ENCODE measurements at places on chromosomes 6 and 20.

DNA sequence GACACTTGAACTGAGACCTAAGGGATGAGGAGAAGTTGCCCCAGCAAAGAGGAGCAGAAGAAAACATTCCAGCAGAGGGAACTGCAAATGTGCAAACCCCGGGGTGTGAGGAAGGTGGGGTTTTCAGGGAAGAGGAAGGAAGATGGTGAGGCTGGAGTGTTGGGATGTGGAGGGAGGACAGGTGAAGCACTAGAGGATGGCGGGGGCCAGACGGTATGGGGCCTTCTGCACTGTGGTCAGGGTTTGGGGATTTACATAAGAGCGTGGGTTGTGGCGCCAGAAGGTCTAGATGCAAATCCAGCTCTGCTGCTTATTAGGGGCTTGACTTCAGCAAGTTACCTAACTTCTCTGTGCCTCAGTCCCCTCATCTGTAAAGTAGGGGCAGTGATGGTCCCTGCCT is 16.0 kb downstream of the DLGAP4 start:
- DNase-seq = no peak

DNA sequence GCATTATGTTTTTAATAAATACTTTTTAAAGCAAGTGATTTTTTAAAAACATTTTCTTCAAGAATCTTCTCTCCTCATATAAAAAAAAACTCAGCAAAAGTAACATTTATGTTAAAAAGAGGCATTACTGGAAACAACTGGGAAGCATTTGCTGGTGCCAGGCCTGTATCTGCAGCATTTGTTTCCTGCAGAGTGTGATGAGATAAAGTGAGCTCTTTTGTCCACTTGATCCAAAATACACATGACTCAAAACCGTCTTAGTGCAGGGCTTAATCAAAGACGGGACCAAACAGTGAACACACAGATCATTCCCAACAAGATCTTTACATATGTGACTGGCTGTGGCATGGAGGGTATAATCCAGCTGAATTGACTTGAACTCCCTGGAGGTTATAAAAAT is 28.3 kb upstream of the RIPPLY2 start:
- no peak for DNase-seq

DNA sequence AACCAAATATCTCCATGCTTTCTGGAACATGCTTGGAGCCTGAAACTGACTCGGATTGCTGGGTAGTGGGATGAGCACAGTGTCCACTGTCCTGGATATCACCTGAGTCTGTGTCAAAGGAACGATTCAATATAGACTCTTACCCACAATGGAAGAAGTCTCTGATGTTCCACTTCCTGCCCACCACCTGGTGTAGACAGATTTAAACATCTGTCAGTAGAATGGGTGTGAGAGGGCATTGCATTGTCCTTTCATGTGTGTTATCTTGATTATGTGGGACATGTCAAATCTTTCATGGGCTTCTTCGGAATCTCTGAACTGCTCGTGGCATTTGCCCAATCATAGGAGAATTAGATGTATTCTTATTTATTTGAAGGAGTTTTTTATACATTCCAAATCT is 20.8 kb downstream of the ULBP3 start:
- DNase-seq = no peak

DNA sequence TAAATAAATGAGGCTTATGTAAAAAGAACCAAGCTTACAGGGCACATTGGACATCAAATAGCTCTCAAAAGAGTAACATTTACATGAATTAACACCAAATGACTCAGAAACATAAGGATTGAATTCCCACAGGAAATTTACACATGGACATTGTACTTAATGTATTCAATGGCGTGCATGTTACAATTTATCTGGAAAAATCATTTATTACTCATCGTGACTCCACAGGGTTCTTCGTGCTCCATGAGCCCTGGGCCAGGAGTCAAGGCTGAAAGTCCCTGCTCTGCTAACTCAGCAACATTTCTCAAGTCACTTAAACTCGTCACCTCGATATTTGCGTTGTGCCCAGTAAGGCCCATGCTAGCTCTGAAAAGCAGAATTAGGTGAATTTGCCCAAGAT is 158.5 kb downstream of the PHACTR1 start:
- DNase-seq = no peak

DNA sequence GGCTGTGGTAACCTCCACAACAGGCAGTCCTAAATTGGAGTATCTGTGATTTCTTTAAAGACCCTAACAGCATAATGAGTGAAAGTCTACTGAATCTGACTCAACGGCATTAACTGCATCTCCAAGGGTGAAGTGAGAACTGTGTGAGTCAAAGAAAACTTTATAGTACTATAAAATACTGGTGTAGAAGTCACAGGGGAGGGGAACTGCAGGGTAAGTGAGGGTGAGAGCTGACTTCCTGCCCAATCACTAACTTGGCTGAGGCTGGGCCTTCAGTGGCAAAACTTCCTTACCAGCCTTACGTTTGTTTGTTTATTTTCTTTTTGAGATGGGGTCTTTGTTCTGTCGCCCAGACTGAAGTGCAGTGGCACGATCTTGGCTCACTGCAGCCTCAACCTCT is 109.8 kb downstream of the PTPRK start:
- DNase-seq = no peak

DNA sequence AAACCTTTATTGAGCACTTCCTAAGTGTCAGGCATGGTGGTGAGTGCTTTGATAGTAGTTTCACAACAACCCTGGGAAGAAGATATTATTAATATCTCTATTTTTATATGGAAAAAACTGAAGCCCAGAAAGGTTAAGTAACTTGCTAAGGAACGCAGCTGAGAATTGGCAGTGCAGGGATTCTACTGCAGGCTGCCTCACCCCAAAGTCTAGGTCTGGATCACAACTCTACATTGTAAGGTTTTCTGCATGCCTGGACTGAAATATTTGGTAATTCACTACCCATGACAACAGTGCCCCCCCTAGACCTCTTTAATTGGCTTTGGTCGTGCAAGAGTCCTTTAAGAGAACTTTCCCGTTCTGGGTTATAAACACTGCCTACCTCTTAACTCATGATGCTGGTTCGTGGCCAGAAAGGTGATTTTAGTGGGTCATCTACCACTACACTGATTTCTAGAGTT is 67.1 kb upstream of the KCNQ5 start:
- no peak for DNase-seq

DNA sequence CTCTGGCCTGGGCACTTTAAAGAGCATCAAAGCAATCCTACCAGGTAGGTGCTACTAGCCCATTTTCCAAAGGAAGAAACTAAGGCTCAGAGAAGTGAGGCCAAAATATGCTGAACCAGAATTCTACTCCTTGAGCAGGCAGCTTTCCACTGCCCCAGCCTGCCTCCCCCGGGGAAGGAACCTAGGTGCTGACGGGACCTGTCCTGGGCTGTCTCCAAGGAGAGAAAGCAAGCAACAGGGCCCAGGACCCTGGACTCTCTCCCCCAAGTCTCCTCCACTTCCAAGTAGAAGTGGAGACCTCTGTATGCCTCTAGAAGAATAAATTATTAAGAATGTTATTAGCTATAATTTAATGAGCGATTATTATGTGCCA is 159.5 kb downstream of the MRPL14 start:
- no peak for DNase-seq

GRCh38 chr6:88763160-88763559 is 200.3 kb downstream of the RNGTT start:
- no peak for DNase-seq

- DNase-seq = no peak
Measured at GRCh38 chr20:4233520-4233919, 218.2 kb upstream of the RNF24 start.

DNA sequence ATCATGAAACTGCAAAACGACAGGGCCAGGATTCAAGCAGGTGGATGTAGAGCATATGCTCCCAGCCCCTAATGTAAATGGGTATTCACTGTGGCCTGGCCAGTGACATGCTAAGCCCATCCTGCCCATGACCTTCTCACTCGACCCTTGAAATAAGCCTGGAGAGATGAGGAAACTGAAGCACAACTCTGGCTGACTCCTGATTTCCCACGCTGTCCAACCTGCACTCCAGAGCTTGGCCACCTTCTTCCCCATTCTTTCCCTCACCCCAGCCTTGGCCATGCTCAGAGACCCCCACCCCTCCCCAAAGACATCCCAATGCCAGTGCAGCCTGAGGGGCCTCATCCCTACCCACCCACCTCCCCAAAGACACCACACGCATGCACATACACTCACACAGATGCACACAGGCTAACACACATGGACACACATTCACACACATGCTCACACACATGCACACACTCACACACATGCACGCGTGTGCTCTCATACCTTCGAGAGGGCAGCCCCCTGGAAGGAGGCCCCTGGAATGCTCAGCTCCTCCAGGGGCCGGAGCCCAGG is 12.4 kb downstream of the TFEB start:
- no peak for DNase-seq

GRCh38 chr20:4412216-4412615 is 309.5 kb upstream of the PRND start:
- no peak for DNase-seq

DNA sequence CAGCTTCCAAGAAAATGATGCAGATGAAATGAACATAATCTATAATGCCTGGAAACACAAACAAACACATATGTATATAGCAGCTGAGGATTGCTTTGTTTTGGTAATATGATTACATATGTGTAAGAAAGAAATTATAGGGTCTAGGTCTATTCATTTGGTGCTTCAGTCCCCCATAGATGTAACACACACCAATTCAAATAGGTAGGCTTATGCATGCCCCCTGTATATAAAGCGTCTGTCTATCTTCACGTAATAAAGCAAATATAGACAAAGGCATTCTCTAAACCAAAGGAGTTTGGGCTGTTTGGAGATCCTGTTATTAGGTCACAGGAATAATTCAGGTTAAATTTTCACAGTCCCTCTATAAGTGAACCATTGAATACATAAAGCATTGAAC is 270.4 kb upstream of the SGK1 start:
- no peak for DNase-seq

GRCh38 chr6:149749594-149750135 is at the start of gene PCMT1:
Gene PCMT1, plus strand, starts transcription at chr6:149749741. Its CDS starts 161 bp downstream, at chr6:149749902.
- peak; percentile 85 for DNase-seq

- DNase-seq = no peak
Measured at GRCh38 chr6:112640891-112641290, 293.8 kb downstream of the RFPL4B start.

- DNase-seq = no peak
Measured at GRCh38 chr20:16556301-16556700, 16.9 kb downstream of the KIF16B start.

DNA sequence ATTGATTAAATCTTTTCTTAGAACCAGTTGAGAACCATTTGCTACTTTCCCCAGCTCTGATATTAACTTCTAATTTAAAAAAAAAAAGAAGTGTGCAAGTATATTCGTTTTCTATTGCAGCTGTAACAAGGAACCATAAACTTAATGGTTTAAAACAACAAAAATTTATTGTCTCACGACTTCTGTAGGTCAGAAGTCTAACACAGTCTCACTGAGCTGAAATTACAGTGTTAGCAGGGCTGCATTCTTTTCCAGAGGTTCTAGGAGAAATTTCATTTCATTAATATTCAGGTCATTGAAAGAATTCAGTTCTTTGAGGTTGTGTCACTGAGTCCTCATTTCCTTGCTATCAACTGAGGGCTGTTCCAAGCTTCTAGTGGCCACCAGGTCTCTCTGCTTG is 213.5 kb upstream of the RNF217 start:
- no peak for DNase-seq

DNA sequence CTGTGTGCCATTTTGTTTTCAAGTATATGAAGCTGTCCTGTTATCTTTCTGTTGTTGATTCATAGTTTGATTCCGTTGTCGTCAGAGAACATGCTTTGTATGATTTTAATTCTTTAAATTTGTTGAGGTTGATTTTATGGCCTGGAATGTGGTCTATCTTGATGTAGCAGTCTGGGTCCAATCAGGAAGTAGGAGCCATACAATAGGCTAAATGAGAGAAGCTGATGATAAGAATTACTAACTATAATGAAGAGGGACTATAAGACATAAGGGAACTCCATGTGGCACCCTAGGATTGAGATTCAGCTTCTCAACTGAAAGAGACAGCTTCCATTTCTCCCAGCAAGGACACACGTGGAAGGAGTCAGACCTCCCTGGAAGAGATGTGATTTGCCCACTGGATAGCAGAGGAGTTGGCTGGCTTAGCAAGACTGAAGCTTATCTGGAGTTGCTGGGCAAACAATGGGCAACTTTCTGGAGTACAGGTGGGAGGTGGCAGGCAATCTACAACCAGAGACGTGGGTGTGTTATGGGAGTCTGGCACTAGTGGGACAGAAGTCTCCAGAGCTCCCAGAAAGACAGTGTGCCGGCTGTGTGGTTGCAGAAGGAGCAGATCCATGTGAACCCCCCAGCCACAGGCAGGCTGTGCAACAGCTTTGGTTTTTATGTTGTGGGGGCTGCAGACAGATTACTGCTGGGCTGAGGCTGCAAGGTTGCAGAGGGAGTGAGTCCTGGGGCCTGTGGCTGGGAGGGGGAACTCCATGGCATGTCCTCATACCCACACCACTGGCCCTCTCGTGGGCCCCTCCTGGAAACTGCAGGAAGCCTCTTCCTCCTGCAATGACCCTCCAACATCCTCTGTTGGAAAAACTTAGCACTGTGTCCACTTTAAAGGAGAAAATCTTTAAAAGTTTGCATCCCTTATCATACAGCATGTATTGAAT is 7.1 kb downstream of the ZNF831 start:
- no peak for DNase-seq

- DNase-seq = no peak
Measured at GRCh38 chr6:114747995-114748625, 405.3 kb upstream of the HS3ST5 start.

DNA sequence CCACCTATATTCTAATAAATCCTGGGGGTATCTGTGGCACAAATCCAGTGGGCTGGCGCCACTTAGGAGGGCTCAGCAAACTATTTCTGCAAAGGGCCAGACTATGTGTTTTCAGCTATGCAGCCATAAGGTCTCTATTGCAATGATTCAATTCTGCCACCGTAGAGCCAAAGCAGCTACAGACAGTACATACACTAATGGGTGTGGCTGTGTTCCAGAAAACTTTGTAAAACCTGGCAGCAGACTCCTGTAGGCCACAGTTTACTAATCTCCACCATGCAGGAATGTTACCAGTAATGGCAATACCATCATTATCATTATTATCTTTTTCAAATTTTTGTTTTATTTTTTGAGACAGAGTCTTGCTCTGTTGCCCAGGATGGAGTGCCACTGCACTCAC is 65.7 kb downstream of the SULF2 start:
- no peak for DNase-seq
